Endothelial cell of umbilical vein (primary cell): ENCODE measurements at places on chromosomes 2 and 18. TPM values are rescaled to one million over a fixed set of nuclear protein-coding genes. Genes with fewer than 3 reads are reported as not detected.

DNA sequence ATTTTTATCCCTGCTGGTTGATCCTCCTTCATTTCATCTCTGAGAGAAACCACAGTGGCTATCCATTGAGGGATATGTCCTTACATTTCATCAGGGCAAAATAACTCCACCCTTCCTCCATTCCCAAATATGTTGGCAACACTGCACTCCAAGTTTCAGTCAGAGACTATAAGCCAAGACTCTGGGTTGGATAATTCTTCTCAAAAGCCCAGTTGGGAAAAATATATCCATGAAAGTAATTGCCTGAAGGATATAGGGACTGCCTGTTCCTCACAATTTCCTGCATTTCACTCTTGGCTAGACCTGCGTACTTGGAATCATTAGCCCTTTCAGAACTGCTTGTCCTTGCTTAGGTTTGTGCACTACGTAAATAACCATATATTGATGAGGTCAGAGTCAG lies 27.9 kb upstream of the EPB41L3 start:
- DNase-seq, result peak; percentile 14

Gene AP1S3
- 3.2 and 3.8 TPM in 2 replicates for total RNA-seq

DNA sequence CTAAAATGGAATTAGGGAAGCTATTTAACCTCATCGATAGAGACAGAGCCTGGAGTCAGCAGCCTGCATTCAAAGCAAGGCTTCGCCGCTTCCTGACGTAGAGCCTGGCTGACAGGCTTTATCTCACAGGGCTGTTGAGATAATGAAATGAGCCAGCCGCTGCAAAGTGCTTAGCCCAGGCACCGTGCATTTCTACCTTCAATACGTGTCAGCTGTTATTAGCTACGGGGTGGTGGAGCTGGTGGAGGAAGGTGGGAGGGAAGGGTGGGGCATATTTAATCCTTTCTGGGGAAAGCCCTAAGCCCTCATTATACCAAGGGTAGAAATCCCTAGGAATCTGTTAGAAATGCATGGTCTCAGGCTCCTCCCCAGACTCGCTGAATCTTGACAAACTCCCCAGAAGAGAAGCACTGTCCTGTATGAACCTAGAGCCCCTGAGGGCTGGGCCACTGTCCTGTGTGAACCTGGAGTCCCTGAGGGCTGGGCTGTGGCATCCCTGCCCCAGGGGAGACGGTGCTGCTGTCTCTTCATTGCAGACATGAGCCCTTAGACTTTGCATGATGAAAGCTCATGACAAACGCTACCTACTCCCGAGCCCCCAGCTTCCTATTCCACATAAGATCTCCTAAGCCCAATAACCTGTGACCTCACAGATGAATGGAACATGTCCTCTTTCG lies 72.4 kb downstream of the ALPK2 start:
- DNase-seq, result no peak

Gene AQP12A
- not detected in 2 replicates for total RNA-seq

Gene DPYSL5
- not detected in 2 replicates for total RNA-seq

Gene MAL
- total RNA-seq, result not detected in 2 replicates
